Panc1 (cell line): ENCODE measurements at places on chromosomes 12 and 14. TPM values are rescaled to one million over a fixed set of nuclear protein-coding genes. Genes with fewer than 3 reads are reported as not detected.

DNA sequence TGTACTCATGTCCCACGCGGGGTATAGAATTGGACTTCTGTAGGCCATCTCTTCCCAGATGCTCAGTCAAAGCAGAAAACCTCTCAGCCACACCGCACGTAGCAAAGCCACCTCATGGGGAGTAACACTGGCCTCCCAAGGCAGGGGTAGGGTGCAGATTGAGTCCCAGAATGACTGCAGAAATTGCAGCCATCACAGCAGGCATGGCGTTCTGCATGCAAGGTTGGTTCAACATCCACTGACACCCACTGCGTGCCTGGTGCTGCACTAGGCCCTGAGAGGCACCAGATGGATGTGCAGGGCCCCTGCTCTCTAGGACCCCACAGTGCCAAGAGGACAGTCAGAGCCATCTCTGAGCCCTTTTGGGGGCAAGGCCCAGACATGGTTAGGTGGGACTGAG, 39.9 kb downstream of the RAB35 start:
- DNase-seq: no peak

DNA sequence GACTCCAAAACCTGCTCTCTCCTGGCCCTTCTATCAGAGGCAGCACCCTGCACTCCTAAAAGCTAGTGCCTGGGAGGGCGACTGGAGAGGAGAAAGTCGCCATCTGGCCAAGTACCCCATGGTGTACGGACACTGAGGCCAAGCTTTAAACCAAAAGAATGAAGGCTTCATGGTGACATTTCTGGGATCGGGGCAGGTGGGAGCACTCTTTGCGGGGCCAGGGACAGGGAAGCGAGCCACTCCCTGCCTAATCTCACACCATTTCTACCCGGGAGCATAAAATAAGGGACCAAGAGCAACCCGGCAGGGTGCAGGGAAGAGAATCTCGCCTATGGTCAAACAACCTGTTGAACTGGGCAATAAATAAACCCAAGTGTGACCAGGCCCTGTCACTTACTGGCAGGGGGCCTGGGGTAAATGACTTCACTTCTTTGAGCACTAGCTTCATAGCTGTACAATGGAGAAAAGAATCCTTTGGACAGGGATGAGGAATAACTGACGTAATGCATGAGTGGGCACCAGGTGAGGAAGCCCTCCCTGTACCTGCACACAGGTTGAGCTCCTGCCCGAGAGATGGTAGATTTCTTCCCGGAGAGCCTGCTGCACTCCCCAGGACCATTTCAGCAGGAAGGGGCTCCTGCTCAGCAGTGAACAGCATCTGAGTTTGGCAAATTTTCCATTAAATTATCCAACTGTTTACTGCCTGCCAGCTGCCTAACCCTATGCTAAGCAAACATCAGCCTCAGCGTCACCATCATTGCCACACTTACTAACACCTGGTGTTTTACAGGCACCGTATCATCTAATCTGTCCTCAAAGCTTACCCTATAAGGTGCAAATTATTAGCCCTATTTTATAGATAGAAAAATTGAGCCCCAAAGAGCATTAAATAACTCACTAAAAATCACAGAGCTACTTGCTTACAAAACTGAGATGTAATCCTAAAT, 2.0 kb downstream of the SERPINA1 start:
- DNase-seq: no peak

DNA sequence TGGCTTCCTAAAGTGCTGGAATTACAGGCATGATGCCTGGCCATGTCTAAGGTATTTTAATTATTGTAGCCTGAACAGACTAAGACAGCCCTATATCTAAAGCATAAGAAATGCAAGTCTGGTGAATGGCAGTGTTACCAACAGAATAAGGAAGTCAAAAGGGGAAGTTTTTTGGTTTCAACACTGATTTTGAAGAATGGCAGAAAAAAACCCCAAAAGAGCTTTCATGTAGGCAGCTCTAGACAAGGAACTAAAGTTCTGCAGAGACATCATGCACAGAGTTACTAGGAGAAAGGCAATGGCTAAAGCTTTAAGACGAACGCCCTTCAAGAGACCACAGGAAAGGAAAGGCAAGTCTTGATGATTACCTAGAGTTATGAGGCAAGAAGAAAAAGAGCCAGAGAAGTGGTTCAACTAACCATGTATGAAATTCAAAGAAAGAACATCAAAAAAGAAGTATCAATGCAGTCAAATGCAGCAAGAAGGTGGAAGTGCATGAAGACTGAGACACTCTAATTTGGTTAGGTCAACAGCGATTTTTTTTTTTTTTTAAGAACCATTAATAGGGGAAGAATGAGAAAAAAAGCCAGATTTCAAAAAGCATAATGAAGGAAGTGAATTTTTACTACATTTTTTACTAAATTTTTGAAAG, 50.8 kb downstream of the RPS6KA5 start:
- DNase-seq: no peak

Gene PTPN6
- total RNA-seq: 13.7 TPM

GRCh38 chr14:91307046-91307445, 62.5 kb upstream of the GPR68 start:
- DNase-seq: no peak

DNA sequence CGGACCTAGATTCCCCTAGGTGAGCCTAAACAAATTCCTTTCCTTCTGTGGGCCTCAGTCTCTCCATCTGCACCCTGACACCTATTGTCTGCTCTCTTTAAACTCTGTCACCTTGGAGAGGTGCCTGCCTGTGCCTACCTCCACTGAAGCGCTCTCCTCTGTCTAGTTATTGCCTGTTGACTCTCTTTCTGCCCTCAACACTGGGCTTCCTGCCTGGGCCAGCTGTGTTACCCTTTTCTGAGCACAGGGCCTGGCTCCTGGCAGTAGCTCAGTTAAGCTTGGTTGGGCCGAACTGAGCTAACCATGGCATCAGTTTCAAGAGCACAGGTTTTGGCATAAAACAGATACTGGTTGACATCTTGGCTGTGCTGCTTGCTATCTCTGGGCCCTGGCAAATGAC, 43.5 kb downstream of the PRMT8 start:
- DNase-seq: no peak

DNA sequence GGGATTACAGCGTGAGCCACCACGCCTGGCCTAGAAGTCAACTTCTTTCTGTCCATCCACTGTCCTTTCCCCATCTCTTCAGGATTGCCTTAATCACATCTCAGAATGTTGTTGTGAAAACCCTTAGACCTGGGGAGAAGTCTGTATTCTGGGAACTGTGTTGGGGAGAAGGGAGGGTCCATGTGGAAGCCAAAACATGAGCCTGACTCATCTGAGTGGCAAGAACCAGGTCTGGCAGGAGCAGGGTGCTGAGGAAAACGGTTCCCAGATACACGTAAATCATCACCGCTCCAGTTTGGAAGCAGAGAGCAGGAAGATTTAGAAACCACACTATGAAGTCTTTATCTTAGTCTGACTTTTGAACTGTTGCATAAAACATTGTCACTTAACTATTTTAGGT, 245.6 kb upstream of the RGS6 start:
- no peak for DNase-seq

Gene KRT80
- total RNA-seq: 51.5 TPM

Gene MANSC4
- not detected for total RNA-seq

Gene LHX5
- not detected for total RNA-seq

DNA sequence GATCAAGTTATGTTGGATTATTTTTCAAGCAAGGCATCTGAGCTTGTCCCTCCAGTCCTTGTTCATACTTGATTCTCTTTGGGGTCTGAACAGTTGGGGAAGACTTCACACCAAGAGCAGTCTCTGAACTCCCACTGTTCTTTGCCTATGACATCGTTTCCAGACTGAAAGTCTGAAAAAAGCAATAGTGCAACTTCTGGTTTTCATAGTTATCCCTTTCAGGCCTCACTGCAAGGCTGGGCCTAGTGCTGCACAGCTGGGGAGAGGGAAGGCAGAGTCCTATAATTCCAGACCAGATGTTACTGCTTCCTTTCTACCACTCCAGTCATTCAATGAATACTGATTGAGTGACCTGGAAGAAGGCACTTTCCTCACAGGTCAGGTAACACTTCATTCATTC, 187.1 kb upstream of the CCND2 start:
- DNase-seq: no peak

DNA sequence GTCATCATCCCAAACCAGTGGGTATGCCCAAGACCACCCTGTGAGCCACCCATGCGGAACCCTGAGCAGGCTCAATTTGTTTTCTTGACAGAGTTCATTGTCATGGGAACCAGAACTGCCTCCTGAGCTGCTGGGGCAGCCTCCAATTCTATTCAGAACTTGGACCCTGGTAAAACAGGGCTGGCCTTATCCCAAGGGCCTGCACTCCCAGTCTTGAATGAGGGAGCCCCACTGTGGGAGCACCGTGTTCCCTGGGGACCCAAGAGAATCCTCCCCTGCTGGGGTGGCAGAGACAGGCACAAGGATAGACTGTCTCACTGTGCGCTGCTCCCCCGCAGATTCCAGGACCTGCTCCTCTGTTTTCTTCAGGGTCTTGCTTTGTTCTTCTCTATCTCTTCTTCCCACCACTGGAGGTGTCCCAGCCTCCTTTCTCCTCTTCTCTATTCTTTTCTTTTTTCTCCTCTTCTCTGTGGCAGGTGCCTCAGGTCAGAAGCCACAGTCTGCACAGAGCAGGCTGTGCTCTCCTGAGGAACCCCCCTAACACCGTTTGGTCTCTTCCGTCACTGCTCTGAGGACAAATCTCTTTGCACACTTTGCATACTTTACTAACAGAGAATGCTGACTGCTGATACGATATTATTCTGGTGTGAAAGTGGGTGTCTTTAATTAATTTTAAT, 31.2 kb upstream of the CHPT1 start:
- DNase-seq: no peak

DNA sequence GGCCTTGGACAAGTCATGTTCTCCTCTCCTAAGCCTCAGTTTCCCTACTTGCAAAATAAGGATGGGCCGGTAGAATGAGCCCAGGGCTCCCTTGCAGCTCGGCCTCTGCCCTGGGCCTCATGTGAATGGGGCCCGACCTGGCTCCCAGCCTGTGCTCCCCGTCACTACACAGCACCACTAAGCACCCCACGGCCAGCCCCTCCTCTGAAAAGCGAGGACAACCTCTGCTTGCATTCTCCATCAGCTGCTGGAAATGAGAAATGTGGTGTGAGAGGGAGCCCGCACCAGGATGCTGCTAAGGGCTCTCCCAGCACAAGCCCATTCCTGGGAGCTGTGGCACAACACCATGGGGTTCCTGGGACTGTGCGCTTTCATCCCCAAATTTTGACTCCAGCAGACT, 10.2 kb downstream of the SLC25A47 start:
- DNase-seq: no peak

DNA sequence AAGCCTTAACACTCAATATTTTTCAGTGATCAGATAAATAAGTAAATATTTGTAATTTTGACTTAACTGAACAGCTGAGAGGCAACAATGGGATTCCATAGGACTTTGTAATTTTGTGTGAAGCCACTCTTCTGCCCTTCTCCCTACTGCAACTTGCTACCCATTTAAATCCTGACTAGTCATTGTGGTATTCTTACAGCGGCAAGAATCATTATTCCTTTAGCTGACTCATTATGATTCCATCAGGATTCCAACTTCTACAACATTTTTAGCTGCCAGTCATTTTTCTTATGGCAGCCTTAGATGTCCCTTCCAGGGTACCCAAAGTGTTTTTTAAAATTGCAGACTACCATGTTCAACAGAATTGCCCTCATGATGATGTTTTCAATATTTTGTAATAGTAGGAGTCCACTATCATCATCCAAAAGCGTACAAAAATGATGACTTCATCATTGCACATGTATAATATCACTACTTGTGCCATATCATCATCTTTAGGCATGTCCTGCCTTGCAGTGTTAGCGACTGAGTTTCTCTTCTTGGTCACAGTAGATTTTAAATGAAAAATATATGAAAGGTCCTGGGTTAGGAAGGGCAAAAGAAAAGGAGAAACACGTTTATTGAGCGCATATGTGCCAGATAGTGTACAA, 5.1 kb upstream of the MAGOHB start:
- DNase-seq: peak; percentile 74

- no peak for DNase-seq
Measured at GRCh38 chr14:54854181-54854580, 48.4 kb downstream of the GCH1 start.

Gene GRIP1
- 9.2 TPM for total RNA-seq

DNA sequence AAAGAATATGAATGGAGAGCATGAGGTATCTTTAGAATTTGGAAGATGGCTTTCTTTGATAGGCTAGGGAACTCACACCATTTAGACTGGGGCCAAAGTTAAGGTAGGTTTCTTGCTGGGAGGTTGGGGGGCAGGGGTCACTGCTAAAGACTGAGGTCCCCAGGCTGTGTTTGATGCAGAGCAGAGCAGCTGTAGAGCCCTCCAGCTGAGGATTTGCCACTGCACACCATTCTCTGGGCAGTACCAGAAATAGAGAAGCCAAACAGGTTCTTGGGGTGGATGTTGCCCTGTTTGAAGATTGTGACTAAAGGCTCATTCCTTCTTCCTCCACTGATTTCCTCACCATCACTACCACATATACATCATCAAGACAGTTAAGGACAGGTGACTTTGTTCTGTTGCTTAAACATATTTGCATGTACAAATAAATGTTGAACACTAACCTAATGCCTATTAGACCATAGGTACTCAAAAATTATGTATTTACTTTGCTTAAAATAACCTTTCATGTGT, 7.9 kb downstream of the NTF3 start:
- no peak for DNase-seq

Gene RNF212B
- total RNA-seq: not detected

Gene MYH7
- total RNA-seq: not detected

- no peak for DNase-seq
Measured at GRCh38 chr12:55850893-55851292, 8.2 kb upstream of the MMP19 start.

Gene PLEKHD1
- total RNA-seq: 0.08 TPM

GRCh38 chr12:113136128-113136989, 798 bp upstream of the RASAL1 start:
- no peak for DNase-seq

Gene TAS2R20
- total RNA-seq: 0.95 TPM

DNA sequence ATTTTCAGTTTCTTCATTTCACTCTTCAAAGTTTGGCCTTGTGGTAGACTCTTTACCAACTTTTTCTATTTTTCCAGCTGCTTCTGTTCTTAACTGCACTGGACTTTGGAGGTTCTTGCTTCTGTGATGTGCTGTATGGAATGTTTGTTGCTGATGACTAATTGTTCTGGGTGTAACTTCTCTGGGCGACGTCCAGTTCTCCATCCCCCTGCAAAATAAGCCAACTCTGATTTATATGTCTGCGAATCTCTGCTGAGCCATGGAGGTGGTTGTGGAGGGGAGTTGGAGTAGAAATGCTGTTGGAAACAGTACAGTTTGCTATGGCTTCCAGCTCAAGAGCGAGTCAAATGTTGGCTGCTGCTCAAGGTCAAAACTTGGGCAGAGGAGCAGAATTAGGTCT, 113.9 kb upstream of the DYRK2 start:
- no peak for DNase-seq

Gene CEBPE
- not detected for total RNA-seq

- DNase-seq: no peak
Measured at GRCh38 chr14:39015964-39016577, 87.0 kb downstream of the SEC23A start.

DNA sequence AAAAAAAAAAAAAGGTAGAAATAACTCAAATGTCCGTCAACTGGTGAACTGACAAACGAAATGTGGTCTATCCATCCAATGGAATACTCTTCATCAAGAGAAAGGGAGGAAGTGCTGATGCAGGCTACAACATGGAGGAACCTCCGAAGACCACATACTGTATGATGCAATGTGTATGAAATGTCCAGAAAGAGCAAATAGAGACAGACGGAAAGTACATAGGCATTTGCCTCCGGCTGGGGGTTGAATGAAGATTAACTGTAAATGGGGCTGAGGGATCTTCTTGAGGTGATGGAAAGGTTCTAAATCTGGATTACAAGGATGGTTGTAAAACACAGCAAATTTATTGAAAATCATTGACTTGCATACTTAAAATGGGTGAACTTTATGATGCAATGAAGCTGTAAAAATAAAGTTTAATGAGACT, 35.4 kb downstream of the DLK1 start:
- no peak for DNase-seq
